ENCODE measurements at places on chromosomes 7 and 10. TPM values are rescaled to one million over a fixed set of nuclear protein-coding genes. Genes with fewer than 3 reads are reported as not detected.
A peak's percentile ranks its signal among the peaks of the same experiment; 100 is the strongest.

DNA sequence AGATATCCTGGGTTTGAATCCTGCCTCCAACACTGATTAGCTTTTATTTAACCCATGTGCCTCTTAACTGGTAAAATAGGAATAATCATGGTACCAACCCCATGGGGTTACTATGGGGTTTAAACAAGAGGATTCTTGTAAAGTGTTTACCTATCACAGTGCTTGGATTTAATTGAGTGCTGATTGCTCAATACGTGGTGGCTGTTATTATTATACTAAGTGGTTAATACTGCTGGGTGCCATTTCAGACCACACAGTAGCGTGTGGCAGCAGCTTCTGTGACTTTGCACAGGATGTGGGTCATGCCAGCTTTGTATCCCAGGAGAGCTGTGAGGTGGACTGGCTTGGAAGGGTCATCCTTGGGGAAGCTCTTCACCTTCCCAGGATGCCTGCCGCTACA, 177.2 kb downstream of the SEC23IP start:
- no peak for DNase-seq

IMPDH1 gene
- total RNA-seq, result 103 TPM

DNA sequence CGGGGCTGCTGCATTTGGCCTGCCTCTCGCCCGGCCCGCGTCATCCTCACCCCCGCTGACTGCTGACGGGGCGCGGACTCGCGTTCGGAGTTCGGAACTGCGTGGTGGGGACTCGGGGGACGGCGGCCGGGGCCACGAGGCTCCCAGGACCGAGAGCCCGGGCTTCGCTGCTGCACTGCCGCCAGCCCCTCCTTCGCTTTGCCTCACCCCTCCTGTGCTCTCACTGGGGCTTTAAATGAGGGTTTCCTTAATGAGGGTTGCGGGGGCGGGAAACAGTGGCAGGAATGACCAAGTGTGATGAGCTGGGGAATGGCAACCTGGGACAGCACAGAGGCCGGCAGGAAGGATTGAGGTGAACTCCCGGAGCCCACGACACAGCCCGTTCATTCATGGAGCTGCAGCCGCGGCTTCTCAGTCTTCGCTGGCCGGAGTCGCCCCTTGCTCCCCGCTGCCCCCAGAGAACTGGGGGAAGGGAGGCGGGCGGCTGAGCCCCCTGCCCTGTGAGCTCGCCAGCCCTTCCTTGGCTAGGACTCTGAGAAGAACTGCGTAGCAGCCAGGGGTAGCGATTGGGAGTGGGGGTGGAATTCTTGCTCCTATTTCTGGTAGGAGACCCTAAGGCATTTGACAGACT, 1.5 kb upstream of the LRRC4 start:
- DNase-seq, result no peak

GRCh38 chr7:45007571-45008328, 7.7 kb downstream of the CCM2 start:
- no peak for DNase-seq

- DNase-seq, result no peak
Measured at GRCh38 chr7:18366394-18366793, 129.2 kb upstream of the HDAC9 start.

PLAU gene
- 48.3 TPM for total RNA-seq

CYP3A4 gene
- not detected for total RNA-seq

DNA sequence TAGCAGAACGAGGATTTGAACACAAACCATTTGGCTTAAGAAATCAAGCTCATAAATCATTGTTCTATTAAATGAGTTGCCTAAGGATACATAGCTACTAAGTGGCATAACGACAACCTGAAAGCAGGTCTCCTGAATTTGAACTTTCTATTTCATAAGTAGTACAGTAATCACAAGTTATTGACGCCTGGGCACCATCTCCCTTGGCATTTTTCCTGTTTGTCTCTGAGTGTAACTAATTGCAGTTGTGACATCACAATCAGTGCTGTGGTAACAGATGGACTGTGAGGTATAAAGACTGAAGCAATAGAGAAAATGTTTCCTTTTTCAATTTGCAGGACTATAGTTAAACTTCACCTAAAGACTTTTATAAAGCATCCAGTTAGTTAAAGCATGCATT, 6.4 kb upstream of the CSTF2T start:
- no peak for DNase-seq

GPER1 gene
- total RNA-seq, result 18.9 TPM

DNA sequence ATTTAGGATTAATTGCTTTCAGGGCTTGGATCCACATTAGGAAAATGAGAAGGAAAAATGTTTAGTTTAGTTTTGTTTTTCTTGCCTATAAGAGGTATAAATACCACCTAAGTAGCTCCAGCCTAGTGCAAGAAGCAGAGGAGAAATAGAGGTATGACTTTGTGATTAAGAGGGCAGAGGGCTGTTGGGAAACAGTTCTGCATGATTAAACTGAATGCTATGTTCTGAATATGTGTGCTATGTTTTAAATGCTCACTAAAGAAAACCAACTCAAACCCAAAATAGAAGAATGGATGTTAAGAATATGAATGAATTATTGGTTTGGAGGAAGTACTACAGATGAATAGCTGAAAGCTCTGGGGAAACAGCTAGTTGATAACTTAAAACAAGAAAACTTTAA, 7.6 kb downstream of the CALCR start:
- no peak for DNase-seq

GRCh38 chr10:93261089-93261488, 187.4 kb downstream of the CYP26A1 start:
- no peak for DNase-seq

DNA sequence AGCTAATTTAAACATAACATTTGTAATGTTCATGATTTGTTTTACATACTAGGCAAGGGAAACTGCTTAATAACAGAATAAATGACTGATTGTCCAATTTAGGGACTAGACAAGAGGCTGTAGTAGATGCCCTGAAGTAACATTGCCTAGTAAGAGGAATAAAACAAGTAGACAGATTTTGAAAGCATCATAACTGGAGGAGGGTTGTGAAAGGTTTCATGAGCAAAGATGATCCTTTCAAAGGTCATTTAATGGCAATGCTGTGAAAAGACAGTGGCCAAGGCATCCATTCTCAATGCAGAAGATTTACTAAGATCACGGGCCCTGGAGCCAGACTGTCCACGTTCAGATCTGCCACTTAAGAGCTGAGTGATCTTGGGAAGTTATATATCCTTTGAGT, 44.8 kb upstream of the HHEX start:
- DNase-seq, result no peak

DNA sequence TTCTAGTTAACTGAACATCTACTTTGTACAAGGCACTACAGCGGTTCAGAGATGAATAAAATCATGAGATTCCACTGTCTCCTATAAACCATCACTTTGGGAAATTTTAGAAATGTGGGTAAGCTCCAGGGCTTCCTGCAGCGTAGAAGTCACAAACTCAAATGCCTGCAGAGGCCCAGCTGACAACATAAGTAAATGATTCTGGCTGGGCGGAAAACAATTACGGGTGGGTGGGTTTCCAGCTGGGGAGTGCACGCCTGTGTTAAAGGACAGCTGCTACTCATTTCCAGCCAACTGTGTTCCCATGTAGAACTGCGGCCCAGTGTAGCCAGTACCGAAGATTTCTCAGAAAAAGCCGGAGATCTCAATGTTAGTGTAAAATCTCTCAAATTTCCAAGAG, 69.5 kb upstream of the ATRNL1 start:
- no peak for DNase-seq

LEP gene
- 715 TPM for total RNA-seq

- DNase-seq, result no peak
Measured at GRCh38 chr7:3027005-3027845, 16.4 kb downstream of the CARD11 start.

DNA sequence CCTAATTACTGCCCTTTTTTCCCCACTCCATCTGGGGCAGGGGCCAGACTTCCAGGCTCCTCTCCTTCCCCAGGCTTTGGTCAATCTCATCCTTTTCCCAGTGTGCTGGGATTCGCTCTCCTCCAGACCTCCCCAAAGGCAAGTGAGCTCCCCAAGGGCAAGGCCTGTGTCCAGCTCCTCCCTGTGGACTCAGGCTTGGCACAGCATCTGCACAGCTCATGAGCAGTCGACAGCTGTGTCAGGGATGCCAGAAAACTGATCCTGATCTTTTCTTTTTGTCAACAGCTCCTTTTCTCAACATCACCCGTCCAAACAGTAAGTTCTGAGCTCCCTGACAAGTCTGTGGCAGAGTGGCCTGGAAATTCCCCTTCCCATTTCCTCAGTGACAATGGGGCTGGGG, 67.1 kb downstream of the C10orf120 start:
- DNase-seq, result no peak

- peak; percentile 46 for DNase-seq
Measured at GRCh38 chr10:24617771-24618396, 105.8 kb downstream of the ARHGAP21 start.

DNA sequence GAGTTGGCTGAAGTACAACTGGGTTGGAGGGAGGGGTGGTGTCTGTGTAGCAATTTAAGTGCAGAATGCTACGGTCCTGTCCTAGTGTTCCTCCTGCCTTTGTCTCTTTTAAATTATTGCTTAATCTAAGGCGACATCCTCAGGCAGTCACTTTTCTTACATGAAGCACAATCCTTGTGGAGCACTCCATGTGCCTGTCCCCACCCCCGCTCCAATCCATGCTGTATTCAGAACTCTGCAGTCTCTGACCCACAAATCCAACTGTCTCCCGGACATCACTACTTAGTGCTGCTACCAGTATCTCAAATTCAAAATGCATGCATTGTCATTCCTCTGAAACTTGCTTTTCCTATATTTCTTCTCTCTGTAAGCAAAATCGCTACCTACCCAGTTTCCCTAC, 91.4 kb upstream of the FAM133B start:
- DNase-seq, result no peak

TDRD1 gene
- total RNA-seq, result not detected

DNA sequence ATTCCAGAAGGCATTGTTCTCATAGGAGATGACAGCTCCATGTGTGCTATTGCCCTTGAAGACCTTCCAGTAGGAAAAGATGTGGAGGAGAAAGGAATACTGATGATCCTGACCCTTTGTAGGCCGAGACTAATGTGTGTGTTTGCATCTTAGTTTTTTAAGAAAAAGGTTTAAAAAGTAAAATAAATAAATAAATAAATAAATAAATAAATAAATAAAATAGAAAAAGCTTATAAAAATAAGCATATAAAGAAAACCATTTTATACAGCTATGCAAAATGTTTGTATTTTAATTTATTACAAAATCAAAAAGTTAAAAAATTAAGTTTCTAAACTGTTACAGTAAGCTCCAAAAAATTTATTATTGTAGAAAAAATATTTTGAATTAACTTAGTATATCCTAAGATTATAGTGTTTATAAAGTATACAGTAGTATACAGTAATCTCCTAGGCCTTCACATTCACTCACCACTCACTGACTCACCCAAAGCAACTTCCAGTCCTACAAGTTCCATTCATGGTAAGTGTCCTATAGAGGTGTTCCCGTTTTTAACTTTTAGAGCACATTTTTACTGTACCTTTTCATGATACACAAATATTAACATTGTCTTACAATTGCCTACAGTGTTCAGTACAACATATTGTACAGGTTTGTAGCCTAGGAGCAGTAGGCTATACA, 435.2 kb upstream of the SEMA3A start:
- no peak for DNase-seq

GRCh38 chr10:99849536-99849935, 67.1 kb downstream of the ABCC2 start:
- no peak for DNase-seq

DNA sequence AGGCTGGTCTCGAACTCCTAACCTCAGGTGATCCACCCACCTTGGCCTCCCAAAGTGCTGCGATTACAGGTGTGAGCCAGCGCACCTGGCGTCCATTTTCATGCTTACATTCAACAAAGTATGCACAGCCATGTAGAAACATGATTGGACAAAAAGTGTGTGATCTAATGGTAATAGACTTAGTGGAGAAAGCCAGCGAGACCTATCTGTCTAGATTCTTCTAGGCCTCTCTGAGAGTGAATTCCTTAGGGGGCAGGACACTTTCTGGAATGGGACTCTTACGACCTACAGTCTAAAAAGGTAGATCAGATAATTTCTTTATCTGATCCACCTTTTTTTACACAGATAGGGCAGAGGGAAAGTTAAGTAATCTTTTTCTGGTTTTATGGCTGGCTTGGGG, 46.3 kb upstream of the SDK1 start:
- no peak for DNase-seq

ACSL5 gene
- 53.4 TPM for total RNA-seq

- no peak for DNase-seq
Measured at GRCh38 chr10:96414303-96414702, 55.5 kb upstream of the OPALIN start.

- no peak for DNase-seq
Measured at GRCh38 chr7:80054356-80054755, 80.3 kb upstream of the GNAI1 start.

NPTX2 gene
- 14.9 TPM for total RNA-seq

RET gene
- total RNA-seq, result 1.1 TPM

DNA sequence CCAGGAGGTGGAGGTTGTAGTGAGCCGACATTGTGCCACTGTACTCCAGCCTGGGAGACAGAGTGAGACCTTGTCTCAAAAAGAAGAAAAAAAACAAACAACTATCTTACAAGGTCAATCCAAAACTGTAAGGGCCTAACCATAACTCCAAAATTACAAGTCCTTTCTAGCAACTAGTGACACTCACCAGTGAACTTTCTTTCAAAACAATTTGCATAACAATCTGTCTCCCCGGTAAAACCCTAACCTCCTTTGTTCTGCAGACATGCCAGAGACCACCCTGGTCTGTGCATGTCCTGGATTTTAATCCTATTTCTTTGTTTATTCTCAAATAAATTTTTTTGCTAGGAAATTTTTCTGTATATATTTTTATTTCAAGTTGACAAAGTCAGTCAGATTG, 68.1 kb downstream of the EXOC6 start:
- no peak for DNase-seq

SPDYE6 gene
- total RNA-seq, result not detected

DGKB gene
- not detected for total RNA-seq

CREB5 gene
- 87.0 TPM for total RNA-seq

DNA sequence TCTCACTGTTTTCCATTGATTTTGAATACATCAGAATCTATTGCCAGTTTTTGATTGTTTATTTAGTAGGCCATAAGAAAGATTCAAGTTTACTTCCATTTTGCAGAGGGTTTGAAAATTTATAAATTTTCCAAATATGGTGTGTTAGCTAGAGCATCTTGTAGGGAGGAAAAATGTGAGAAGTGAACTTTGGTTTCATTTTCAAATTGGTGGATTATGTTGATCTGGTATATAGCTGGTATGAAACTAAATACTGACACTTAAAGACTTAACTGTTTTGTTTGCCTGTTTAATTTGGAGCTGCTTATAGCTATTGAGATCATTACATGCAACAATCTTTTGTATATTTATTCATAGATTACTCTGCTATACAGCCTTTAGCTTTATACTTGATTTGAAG, 108.1 kb downstream of the ADAM22 start:
- DNase-seq, result no peak
